ENCODE measurements at places on chromosomes 6 and 20.

DNA sequence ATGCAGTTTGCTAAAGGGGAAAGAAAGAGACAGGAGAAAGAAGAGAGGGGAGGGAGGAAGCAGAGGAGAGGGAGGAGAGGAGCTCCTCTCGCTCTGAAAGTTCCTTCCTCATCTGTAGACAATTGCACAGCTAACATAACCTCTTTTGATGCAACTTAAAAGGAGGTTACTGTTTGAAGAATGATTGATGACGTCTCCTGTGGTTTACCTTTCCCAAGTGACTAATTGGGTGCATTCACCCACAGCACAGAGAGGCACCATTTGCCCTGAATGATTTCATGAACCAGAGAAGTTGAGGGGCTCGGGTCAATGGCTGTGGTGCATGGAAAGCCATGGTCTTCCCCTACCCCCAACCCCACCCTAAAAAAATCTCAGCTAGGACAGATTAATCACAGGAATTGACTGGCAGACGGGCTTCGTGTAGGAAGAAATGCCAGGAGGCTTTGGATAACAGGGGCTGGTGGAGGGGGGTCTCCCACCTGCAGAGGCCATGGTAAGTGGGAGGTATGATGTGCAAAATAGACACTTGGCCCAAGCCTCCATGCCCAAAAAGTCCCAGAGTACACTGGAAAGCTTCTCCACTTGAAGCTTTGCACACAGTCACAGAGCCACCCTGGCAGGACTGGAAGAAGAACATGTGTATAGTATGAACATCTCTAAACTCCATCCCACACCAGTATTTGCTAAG is 213.7 kb downstream of the ANKRD60 start:
- no peak for DNase-seq

DNA sequence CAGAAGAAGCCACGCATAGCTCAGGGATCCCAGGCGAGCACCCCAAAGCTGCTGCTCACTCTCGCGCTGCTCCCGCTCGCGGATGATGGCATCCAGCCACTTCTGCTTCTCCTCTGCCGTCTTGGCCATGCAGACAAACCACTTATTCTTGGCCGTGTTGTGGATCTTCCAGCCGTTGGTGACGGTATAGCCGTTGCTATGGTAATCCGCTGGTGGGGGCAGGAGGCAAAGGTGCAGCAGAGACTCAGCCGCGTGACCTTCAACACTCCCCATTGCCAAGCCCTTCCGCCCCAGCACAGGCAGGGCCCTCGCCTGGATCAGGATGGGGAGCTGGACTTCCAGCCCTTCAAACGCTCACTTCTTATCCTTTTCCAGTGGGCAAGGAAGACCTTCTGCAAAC is 136.9 kb downstream of the PREX1 start:
- DNase-seq = no peak

DNA sequence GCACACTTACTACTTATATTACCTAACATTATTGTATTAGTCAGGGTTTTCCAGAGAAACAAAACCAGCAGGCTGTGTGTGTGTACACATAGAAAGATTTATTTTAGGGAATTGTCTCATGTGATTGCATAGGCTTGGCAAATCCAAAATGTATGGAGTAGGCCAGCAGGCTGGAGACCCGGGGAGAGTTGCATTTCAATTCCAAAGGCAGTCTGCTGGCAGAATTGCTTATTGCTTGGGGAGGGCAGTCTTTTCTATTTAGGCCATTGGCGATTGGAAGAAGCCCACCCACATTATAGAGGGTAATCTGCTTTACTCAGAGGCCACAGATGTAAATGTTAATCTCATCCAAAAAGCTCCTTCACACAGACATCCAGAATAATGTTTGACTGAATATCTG is 157.0 kb downstream of the ADGRG6 start:
- DNase-seq = no peak

GRCh38 chr20:46237736-46238135 is 70.6 kb downstream of the CDH22 start:
- DNase-seq = no peak

- no peak for DNase-seq
Observed at GRCh38 chr6:85537055-85537494, 56.6 kb downstream of the SNX14 start.

GRCh38 chr6:161644521-161644920 is 370.7 kb upstream of the AGPAT4 start:
- peak; percentile 67 for DNase-seq

- no peak for DNase-seq
Observed at GRCh38 chr20:906001-906520, 10.1 kb downstream of the ANGPT4 start.
